GM12865 (cell line): ENCODE measurements at places on chromosomes 5 and 9.
A peak's percentile ranks its signal among the peaks of the same experiment; 100 is the strongest.

GRCh38 chr5:58794875-58795274 is 212.0 kb downstream of the RAB3C start:
- peak; percentile 45 for DNase-seq

GRCh38 chr5:122985954-122986721 is 50.4 kb downstream of the PPIC start:
- peak; percentile 60 for DNase-seq

DNA sequence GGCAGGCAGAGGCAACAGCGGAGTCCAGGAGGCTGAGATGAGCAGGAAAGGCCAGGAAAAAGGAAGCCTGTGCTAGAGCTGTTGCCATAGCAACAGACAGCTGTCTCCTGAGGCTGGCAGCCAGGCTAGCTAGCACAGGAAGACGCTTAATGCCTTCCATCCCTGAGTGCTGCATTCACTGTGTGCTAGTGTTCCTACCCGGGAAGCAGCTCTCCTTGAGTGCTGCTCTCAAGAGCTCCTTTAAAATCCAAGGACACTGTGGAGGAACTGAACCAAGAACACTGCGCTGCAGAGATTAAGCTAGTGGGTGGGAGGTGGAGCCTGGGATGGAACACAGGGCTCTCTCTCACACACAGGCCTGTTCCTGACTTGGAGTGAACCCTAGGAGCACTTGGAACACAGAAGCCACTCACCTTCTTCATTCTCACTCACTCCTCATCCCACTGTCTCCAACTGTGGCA is 53.5 kb upstream of the IL7R start:
- peak; percentile 42 for DNase-seq

DNA sequence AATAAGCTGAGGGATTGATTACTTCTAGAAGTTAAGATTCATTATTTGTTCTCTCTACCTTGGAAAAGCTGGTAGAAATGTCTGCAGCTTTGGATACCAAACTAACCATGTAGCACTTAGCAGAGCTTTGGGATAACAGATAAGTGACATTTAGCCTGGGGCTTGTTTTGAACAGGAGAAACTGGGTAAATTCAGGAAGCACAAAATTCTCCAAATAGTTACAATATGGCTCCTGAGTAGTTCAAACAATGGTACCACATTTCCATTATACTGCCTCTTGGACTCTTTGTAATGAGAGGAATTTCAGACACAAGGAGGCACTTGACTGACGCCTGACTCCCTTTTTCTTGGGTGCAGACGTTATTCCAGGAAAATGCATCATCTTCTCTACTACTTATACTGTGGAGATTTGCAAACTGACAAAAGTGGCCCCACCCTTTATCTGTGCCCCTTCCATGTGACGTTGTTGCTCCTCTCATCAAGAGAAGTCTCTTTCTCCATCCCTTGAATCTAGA is 22.5 kb downstream of the PRUNE2 start:
- no peak for DNase-seq

- peak; percentile 48 for DNase-seq
Observed at GRCh38 chr9:5492965-5493678, 17.2 kb upstream of the PDCD1LG2 start.

DNA sequence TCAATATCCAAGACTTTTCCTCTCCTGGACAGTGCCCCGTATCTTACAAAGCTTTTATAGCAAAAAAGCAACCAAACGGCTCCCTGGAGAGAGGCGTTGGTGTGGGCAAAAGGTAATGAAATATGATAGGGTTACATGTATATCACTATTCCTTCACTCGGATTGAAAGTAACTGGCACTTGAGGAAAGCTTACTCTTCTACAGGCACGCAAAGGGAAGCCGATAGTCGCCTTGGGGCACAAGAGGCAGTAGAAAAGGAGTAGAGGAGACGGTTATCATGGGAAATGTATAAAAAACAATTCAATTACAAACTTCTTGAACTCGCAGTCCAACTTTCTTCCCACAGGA is 1.1 kb downstream of the DIAPH1 start:
- DNase-seq: no peak

GRCh38 chr9:130576176-130576575 is 3.2 kb upstream of the FUBP3 start:
- no peak for DNase-seq

DNA sequence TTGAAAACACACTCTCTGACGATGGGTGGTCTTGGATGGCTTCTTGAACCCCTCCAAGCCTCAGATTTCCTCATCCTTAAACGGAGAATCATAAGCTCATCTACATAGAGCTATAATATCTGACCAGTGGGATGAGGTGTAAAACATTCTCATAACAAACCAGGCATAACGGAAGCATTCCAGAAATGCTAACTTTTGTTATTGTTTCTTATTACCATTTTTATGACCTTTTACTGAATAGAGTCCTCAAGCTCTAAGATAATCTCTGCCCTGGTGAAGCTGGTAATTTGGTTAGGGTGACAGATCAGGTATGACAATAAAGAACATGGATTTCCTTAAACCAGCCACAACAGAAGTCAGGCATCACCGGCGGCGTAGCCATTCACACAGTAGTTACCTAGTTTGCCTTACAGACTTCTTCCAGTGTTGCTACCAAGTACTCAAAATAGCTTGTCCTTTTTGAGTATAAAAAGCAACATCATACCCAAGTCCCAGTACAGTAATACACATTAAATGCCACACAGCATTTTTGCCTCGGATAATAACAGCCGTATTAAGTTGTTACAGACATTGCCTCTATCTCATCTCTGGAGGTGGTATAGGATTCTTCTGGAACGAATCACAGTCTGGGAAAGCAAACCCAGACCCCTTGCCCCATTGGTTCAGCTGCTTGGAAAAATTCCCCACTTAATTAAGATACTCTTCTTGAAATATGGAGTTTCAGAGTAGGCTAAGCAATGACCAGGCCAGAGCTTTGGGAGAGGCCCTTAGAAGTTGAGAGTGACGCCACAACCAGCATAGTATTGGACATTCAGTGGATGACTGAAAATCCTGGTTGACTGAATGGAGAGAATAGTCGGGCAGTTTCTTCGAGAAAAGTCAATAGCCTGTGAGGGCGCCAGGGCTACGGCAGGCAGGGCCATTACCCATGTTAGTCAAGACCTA is 252.5 kb downstream of the SLIT3 start:
- DNase-seq: no peak

- DNase-seq: no peak
Observed at GRCh38 chr9:137588891-137589290, 1.4 kb downstream of the ZMYND19 start.

DNA sequence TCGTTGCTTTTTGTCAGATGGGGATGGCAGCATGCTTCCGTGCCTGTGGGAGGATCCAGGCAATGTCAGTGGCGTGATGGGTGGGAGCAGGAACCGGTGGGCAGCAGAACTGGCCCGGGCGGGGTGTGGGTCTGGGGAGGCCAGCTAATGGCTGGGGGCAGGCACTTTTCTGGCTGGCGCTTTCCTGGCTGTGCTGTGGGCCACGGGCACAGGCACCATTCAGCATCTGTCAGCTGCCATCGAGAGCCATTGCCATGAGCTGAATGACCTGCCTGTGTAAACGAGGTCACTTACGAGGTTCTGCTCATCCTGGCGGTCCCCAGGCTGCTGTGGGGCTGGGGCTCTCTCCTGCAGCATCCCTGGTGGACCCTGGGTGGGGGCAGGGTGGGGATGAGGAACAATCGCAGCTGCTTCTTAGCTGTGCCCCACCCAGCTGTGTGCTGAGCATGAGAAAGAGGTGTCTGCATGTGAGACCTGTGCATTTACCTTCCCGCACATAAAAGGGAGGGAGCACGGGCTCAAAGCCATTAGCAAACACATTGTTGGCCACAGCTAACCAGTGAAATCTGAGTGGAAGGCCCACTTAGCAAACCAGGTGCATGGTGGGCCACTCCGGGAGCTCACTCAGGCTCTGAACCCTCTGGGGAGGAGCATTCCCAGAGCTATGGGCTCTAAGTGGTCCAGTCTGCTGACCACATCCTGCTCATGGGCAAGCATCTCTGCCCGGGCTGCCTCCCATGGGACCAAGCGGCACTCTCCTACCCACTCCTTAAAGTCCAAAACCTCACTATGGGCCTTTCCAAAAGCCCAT is 41.3 kb upstream of the OLFM1 start:
- no peak for DNase-seq

DNA sequence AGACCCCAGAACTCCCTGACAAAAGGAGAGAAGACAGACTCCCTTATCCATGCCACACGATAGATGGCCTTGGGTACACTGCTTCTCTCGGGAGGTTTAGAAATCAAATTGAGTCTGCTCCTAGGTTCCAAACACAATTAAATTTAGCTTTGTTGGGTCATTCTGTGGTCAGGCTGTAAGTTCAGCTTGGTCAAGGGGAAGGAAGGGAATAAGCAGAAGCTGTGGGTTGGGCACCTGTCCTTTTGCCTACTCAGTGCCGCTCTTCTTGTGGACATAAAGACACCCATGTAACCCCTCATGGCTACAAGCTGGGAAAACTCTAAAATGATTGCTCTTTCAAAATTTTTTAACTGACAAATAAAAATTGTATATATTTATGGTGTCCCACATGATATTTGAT is 19.1 kb upstream of the AK3 start:
- DNase-seq: no peak

- DNase-seq: no peak
Observed at GRCh38 chr9:89601306-89601705, 3.5 kb upstream of the GADD45G start.

DNA sequence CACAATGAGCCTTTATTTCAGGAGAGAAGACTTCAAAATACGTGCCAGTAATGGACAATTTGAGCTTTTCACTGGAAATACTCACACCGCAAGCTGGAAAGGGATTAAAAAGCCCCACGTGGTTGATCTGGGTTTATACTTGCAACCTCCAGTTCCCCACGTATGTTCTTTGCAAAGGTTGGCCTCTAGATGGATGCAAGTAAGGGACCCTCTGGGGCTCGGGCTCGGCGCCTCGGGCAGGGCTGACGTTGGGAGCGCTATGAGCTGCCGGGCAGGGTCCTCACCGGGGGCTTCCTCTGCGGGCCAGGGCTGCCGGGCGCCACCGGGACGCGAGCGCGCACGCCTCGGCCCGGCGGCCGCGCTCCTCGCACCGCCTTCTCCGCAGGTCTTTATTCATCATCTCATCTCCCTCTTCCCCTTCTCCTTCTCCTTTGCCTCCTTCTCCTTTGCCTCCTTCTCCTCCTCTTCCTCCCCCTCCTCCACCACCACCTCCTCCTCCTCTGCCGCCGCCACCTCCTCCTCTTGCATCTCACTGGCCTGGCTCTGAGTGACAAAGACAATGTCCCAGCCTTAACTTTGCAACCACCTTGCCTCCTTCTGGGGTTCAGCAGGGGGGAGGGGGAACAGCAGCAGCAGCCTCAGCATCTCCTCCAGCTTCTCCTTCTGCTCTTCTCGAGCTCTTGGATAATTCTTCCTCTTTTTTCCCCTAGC is 701 bp upstream of the ZNF462 start:
- no peak for DNase-seq

- peak; percentile 40 for DNase-seq
Observed at GRCh38 chr5:74056789-74057164, 430.8 kb downstream of the ARHGEF28 start.

DNA sequence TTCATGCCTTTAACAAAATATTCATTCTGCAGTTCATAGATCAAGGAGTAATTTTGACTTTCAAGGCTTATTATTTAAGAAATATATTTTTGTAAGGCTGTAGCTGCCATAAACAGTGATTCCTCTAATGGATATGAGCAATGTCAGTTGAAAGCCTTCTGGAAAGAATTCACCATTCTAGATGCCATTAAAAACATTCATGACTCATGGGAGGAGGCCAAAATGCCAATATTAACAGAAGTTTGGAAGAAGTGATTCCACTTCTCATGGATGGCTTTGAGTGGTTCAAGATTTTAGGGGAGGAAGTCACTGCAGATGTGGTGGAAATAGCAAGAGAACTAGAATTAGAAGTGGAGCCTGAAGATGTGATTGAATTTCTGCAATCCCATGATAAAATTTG is 229.1 kb downstream of the DEPDC1B start:
- DNase-seq: no peak

GRCh38 chr9:132970324-132971062 is 8.0 kb upstream of the GFI1B start:
- DNase-seq: no peak

DNA sequence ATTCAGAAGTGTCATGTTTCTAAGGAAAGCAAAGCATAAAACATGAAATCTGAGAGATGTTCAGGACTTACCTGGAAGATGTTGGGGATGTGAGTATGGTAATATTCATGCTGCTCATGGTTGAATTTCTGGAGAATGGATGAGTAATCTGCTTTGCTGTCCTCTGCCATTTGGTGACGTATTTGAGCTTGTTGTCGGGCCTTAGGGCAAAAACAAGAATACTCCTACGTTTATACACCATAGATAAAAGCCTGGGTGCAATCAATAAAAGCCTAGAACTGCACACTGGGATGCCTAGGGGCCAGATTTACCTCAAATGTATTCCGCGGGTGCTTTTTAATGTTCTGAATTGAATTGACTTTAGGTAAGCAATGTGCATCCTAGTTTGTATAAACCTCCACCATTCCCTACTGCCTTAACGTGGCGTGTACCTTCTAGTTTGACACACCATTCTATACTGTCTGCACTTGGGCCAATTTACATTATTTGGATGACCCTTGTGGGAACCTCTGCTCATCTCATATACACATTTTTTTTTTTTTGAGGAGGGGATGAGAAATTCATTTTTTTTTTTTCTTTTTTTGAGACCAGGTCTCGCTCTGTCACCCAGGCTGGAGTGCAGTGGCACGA is 94.4 kb downstream of the USP20 start:
- DNase-seq: no peak

DNA sequence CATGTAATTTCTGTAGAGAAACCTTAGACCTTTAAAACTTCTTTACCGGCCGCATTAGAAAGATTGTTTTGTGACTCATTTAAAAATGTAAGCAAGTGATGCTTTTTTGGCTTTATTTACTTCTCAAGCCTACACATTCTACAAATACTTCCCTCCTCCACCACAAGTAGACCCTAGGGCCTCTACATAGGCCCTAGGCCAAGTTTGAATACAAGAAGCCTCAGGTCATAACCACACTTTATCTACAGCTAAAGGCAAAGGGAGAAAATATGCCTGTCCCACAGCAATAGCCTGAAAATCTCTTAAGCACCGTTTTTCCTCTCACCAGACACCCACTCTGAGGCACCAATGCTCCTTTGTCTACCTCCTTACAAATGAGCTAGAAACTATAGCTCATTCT is 53.9 kb downstream of the CSNK1A1 start:
- no peak for DNase-seq

DNA sequence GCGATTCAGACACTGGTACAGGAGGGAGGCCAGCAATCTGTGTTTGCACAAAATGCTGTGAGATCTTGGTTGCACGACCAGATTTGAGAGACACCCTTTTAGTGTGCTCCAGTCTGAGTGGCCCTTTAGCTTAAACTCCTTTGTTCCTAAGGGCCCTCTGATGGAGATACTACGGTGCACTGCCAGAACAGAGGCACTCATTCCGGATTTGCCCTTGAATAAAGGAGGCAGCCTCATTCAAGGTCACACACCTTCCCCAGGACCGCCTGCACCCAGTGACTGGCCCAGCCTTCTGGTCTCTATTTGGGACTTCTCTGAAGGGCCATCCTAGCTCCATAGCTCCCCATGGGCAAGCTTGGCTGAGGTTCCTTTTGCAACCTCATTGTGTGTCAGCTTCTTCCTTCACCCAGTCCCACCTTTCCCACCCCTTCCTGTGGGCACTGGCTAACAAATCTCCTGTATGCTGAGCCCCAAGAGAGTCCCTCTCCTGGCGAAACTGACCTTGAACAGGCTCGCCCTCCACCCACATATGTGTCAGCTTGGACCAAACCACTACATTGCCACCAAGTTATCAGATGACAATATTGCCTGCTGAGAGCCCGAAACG is 191.7 kb downstream of the GABBR2 start:
- no peak for DNase-seq
